ENCODE measurements at places on chromosomes 6 and 20. TPM values are rescaled to one million over a fixed set of nuclear protein-coding genes. Genes with fewer than 3 reads are reported as not detected.
A peak's percentile ranks its signal among the peaks of the same experiment; 100 is the strongest.

DNA sequence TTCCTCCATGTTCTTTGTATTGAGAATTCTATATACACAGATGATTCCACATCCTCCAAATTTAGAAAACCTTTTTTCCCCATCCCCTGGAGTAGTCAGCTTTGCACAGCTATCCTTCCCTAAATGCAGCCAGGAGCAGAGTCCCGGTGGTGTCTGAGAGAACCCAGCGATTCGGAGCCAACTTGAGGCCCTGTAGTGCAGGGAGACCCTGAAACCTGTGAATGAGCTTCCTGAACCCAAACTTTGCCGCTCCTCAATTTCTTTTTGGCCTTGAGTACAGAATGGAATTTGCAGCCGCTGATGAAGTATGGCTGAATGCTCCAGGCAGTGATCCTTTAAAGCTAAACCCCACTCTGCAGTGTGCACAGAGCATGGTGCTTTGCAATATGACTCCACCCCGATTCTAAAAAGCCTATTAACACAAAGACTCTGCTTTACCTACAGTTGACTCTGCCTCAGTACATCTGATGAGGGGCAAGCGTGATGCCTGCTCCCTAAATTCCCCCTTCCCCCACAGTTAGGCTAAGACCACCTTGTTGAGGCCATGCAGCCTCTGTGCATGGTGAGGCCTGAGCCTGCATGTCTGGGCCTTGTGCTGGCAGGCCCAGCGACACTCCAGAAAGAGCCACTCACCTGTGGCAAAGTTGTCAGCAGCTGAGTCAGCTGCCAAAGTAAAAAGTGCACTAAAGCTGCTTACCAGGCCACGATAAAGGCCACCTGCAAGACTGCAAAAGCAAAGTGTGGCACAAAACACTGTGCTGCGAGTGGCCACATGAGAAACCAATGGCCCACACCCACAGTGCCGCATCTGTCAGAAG is 82.1 kb downstream of the PLEKHG1 start:
- H3K27ac ChIP-seq = no peak overlapping the region
- H3K4me1 ChIP-seq = peaks cover 8% of the 10 kb centered on the region
- no peak overlapping the region for H3K4me3 ChIP-seq
- H3K36me3 ChIP-seq = no peaks in the 10 kb centered on the region
- DNase-seq = no peak

- H3K27me3 ChIP-seq = no peaks in the 10 kb centered on the region
- no peak overlapping the region for H3K4me3 ChIP-seq
- DNase-seq = peak; percentile 58
Measured at GRCh38 chr6:116528780-116529179, 16.7 kb downstream of the TRAPPC3L start.

GRCh38 chr6:49070411-49070810 is 392.6 kb downstream of the MMUT start:
- no peak overlapping the region for H3K4me3 ChIP-seq
- no peak overlapping the region for H3K27ac ChIP-seq
- no peaks in the 10 kb centered on the region for H3K4me1 ChIP-seq
- no peak for DNase-seq

DNA sequence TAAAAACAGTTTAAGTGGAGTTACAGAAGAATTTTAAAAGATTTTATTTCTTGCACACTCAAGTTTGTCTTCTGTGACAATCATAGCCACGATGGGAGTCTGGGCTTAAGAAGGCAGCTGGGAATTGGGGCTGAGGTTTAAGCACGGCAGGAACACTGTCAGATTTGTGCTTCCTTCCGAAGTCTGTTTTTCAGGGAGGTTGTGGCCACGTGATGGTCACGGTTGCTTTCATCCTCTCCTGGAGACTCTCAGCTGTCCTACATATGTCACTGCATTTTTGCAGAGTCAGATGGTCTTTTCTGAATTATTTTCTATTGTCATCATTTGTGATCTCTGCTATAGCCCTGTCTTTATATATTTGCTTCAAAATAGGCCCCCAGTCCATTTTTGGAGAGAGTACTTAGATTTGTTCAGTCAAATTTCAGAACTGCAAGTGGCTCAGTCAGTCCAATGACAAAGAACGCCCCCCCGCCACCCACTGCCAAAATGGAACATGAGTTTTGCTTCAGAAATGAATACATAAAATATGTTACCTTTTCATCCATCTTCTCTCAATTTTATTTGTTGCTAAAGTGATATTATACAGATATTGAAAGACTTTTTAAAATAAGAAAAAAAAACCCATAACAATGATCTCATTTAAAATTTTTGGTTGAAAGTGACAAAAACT is 111.8 kb upstream of the ZFP64 start:
- H3K4me3 ChIP-seq = no peak overlapping the region
- no peak for DNase-seq
- peaks cover 2% of the 10 kb centered on the region for H3K27me3 ChIP-seq

- no peaks in the 10 kb centered on the region for H3K36me3 ChIP-seq
- H3K27ac ChIP-seq = no peak overlapping the region
- no peaks in the 10 kb centered on the region for H3K4me1 ChIP-seq
- H3K27me3 ChIP-seq = no peaks in the 10 kb centered on the region
Measured at GRCh38 chr20:19026121-19026878, 186.1 kb upstream of the SLC24A3 start.

GRCh38 chr6:142381845-142382378 is 80.1 kb downstream of the ADGRG6 start:
- no peak for DNase-seq
- H3K4me3 ChIP-seq = no peak overlapping the region
- peaks cover 2% of the 10 kb centered on the region for H3K36me3 ChIP-seq
- no peaks in the 10 kb centered on the region for H3K27me3 ChIP-seq

The PSMB1 gene
- total RNA-seq = 234 TPM

Data from Caco-2 (cell line).